ENCODE measurements at places on chromosomes 3 and 15. TPM values are rescaled to one million over a fixed set of nuclear protein-coding genes. Genes with fewer than 3 reads are reported as not detected.

BUB1B gene
- 12.8 TPM for total RNA-seq

MOBP gene
- not detected for total RNA-seq

TMEM158 gene
- 2.7 TPM for total RNA-seq

MAP1A gene
- 0.34 TPM for total RNA-seq

All from dermis blood vessel endothelial cell (primary cell).